Activated CD8-positive, alpha-beta T cell treated with anti-CD3 and anti-CD28 coated beads for 36 hours (primary cell): ENCODE measurements at places on chromosomes 2 and 18. TPM values are rescaled to one million over a fixed set of nuclear protein-coding genes. Genes with fewer than 3 reads are reported as not detected.
A peak's percentile ranks its signal among the peaks of the same experiment; 100 is the strongest.

Gene SELENOI
- 38.9 TPM for total RNA-seq

Gene PLCD4
- 0.49 TPM for total RNA-seq

Gene C2orf15
- total RNA-seq: 1.4 TPM

Gene MYCN
- 0.22 TPM for total RNA-seq

Gene CEBPZOS
- total RNA-seq: 48.4 TPM

Gene KDM3A
- total RNA-seq: 107 TPM

Gene TUBA4B
- total RNA-seq: not detected

Gene CREG2
- total RNA-seq: not detected

Gene IL37
- not detected for total RNA-seq

Gene MOCOS
- 0.13 TPM for total RNA-seq

GRCh38 chr2:144267239-144267638 lies 252.7 kb downstream of the ZEB2 start:
- no peaks in the 10 kb centered on the region for H3K27me3 ChIP-seq
- peak; percentile 60 for DNase-seq
- H3K4me3 ChIP-seq: peak overlapping the region; percentile 4

DNA sequence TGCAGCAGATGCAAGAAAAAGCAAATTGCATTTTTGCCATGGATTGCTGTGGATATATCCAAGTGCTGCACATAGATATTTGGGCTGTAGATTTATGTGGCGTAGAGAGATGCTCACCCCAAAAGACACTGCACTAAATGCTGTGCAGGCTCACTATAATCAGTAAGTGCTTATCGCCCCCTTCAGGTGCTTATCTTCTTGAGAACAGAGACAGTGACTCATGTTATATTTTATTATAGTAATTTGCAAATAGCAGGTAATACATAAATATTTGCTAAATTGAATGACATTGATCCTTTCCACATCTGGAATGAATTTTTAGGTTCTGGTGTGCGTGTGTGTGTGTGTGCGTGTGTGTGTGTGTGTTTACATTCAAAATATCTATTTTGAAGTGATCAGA lies 36.8 kb upstream of the PLEKHM3 start:
- DNase-seq: peak; percentile 26
- no peak overlapping the region for H3K4me3 ChIP-seq
- H3K27ac ChIP-seq: no peak overlapping the region
- H3K4me1 ChIP-seq: no peaks in the 10 kb centered on the region
- no peaks in the 10 kb centered on the region for H3K36me3 ChIP-seq
- peaks cover 1% of the 10 kb centered on the region for H3K27me3 ChIP-seq

DNA sequence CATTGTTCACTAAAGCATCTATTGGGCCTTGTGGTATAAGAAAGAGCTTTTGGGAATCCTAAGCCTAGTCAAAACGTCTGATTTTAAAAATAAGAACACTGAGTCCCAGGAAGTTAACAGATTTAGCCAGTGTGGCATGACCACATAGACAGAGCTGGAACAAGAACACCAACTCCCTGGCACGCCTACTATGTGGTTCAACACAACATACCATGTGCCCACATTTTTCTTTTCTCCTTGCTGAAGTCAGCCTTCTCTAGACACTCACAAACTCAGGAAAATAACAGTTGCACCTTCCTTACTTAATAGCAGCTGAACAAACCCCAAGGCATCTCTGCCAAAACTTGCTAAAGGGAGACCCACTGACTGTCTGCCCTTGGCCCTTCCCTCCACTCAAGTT lies 124.8 kb downstream of the C1D start:
- H3K4me1 ChIP-seq: no peaks in the 10 kb centered on the region
- no peak overlapping the region for H3K27ac ChIP-seq
- no peaks in the 10 kb centered on the region for H3K36me3 ChIP-seq
- no peak overlapping the region for H3K4me3 ChIP-seq
- no peak for DNase-seq

DNA sequence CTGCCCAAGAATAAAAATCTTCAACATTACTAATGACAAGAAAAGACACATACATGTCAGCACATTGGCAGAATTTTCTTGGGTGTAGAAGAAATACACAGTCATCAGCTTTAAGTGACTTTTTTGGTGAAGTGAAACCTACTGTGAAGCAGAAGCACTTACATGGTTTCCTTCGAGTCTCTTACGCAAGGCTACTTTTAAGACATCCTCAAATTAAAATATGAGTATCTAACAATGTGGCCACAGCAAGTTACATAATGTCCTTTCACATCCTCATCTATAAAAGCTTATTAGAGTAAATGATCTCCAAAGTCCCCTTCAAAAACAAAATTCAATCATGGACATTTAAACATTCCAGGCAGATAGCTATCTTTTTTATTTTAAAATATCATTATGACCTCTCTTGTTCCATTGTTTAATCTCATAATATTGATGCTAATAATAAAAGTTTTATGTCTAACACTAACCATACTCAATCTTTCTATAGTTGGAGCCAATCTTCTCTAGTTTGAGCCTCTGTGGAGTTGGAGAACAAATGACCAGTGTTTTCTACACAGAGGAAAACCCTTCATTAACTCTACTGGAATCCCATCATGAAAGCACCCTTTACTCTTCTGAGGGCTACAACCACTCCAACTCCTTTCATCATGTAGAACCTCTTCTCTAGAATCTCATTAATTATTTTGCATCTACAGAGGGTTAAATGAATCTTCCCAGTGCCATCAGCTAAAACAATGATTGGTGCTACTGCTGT lies 182.2 kb upstream of the ZFP36L2 start:
- no peak overlapping the region for H3K27ac ChIP-seq
- H3K27me3 ChIP-seq: no peaks in the 10 kb centered on the region
- peaks cover 1% of the 10 kb centered on the region for H3K36me3 ChIP-seq
- no peak overlapping the region for H3K4me3 ChIP-seq

- H3K4me1 ChIP-seq: peaks cover 43% of the 10 kb centered on the region
- peaks cover 3% of the 10 kb centered on the region for H3K36me3 ChIP-seq
- no peak for DNase-seq
- no peak overlapping the region for H3K27ac ChIP-seq
- no peak overlapping the region for H3K4me3 ChIP-seq
These were observed 16.7 kb downstream of the ZEB2 start for GRCh38 chr2:144503242-144503641.

GRCh38 chr2:187617905-187618304 lies 63.7 kb upstream of the TFPI start:
- no peaks in the 10 kb centered on the region for H3K36me3 ChIP-seq
- H3K4me3 ChIP-seq: no peak overlapping the region
- no peaks in the 10 kb centered on the region for H3K4me1 ChIP-seq
- no peak overlapping the region for H3K27ac ChIP-seq

- H3K4me3 ChIP-seq: no peak overlapping the region
- H3K27me3 ChIP-seq: no peaks in the 10 kb centered on the region
- peaks cover 3% of the 10 kb centered on the region for H3K36me3 ChIP-seq
- peak overlapping the region; percentile 53 for H3K27ac ChIP-seq
- peak; percentile 45 for DNase-seq
These were observed 422.1 kb downstream of the PARD3B start for GRCh38 chr2:204967199-204967960.

DNA sequence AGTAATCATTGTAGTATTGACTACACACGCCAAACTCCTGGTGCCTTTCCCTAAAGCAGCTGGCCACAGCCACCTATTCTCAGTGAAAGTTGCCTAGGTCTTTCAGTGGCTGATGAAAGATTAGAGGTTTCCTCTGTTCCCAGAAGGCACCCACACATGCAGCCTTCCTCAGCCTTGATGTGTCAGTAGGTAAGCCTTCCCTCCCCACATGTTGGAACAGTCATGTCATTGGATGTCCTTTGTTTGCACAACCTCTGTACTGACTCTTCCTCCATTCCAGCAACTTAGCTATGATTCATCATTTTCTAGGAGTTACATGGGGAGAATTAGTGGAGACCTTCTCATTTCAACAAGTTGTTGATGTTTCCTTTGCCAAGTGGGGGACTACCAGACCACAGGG lies 630.8 kb upstream of the SLC39A10 start:
- no peak for DNase-seq
- peaks cover 12% of the 10 kb centered on the region for H3K4me1 ChIP-seq
- H3K27me3 ChIP-seq: peaks cover 2% of the 10 kb centered on the region
- no peak overlapping the region for H3K4me3 ChIP-seq
- H3K36me3 ChIP-seq: no peaks in the 10 kb centered on the region

DNA sequence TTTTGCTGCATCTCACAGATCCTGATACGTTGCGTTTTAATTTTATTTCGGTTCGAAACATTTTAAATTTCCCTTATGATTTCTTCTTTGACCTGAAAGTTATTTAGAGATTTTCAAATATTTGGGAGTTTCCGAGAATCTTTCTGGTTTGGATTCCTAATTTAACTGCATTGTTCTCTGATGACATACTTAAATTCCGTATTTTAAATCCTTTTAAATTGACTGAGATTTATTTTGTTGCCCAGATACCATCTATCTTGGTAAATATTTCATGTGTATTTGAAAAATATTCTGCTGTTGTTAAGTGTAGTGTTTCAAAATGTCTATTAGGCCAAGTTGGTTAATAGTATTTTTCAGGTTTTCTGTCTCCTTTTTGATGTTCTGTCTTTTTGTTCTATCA lies 37.7 kb downstream of the MROH2A start:
- no peak for DNase-seq
- no peak overlapping the region for H3K27ac ChIP-seq
- H3K36me3 ChIP-seq: no peaks in the 10 kb centered on the region
- no peak overlapping the region for H3K4me3 ChIP-seq
- peaks cover 1% of the 10 kb centered on the region for H3K27me3 ChIP-seq
- H3K4me1 ChIP-seq: no peaks in the 10 kb centered on the region

- DNase-seq: no peak
- no peaks in the 10 kb centered on the region for H3K36me3 ChIP-seq
- peaks cover 16% of the 10 kb centered on the region for H3K27me3 ChIP-seq
- no peaks in the 10 kb centered on the region for H3K4me1 ChIP-seq
These were observed 69.3 kb upstream of the RGPD5 start for GRCh38 chr2:109724533-109725460.

GRCh38 chr2:80889009-80889408 lies 584.5 kb upstream of the LRRTM1 start:
- no peak for DNase-seq
- H3K4me3 ChIP-seq: no peak overlapping the region
- H3K4me1 ChIP-seq: no peaks in the 10 kb centered on the region
- no peak overlapping the region for H3K27ac ChIP-seq

GRCh38 chr2:85475799-85476490 lies 57.4 kb downstream of the SH2D6 start:
- no peaks in the 10 kb centered on the region for H3K36me3 ChIP-seq
- H3K4me1 ChIP-seq: no peaks in the 10 kb centered on the region
- no peaks in the 10 kb centered on the region for H3K27me3 ChIP-seq
- DNase-seq: no peak
- H3K27ac ChIP-seq: no peak overlapping the region
